ENCODE measurements at places on chromosomes 1 and 21.

DNA sequence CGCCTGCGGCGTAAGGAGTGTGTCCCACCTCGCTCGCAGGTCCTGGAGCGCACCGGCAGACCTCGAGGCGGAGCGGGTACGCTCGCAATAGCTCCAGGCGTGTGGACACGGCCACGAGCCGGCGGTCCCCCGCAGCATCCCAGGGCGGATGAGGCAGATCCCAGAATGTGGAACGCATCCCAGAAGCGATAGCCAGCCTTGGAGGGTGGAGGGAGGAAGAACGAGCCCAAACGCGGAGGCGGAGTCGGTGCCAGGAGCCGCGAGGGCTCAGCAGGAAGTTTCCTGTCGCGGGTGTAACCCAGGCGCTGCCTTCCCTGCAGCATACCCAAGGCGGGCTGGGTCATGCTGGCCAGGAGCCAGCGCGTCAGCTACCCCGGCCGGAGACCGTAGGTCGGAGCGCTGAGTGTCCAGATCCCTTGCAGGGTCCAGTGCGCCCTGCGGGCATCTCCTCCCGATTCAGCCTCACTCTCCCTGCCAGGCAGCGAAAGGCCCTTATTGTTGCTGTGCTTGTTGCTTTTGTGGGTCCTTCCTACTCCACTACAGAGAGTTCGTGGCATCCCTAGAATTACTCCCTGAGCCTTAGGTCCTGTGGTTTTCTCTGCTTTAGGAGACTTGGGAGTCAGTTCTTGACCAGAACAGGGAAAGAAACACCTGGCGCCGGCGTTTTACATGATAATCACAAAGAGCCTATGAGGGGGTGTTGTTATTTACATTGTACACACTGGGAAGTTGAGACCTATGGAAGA is 27.7 kb downstream of the STYXL2 start:
- DNase-seq: peak; percentile 36

GRCh38 chr1:30042438-30043147 is 680.8 kb downstream of the MATN1 start:
- DNase-seq: no peak

DNA sequence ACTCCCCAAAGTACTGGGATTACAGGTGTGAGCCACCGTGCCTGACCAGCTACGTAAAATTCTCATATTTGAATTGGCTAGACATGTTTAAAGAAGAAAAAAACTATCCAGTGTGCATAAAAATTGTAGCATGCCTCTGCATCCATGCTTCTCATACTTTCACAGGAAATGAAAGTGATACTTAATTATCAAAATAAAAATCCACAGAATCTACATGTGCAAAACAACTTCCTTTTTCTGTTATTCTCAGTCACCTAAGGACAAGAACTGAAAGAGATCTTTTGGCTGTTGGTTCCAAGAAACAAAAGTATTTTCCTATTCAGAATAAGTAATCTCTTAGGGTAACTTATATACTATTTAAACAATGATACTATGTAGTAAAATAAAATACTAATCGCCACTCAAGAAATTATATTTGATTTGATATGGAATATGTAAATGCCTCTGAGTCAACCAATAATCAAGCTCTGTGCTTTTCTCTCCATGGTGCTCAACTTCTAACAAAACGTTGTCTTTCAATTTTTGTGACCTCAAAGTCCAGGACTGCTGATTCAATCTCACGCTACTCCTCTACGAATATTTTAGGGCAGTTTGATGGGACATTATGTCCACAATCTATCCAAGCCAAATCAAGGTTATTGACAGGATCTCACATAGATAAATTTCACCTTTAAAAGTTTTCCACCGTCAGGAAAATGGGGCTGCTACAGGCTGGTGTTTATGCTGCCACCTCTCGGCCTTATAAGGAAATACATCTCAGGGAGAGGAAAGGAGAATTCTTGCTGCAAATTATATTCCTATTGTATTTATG is 102.7 kb downstream of the ZNF281 start:
- peak; percentile 80 for DNase-seq

DNA sequence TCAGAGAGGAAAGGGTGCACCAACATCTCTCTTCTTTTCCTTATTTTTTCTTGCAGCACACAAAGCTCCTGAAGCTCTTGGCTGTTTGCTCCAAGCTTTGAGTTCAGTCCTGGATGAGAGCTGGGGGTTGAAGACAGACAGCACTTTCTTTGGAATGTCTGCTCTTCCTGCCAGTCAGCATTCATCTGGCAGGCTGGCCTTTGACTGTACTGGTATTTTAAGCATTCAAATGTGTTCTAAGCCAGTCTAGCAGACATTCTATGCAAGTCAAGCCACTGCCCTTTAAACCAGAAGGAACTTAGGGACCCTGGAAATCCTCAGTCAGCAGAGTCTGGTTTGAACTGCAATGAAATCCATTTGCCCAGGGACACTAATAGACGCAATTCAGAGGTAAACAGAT is 45.0 kb downstream of the XCL1 start:
- DNase-seq: peak; percentile 35

- DNase-seq: no peak
Observed at GRCh38 chr21:33155422-33155821, 74.3 kb upstream of the IFNAR2 start.

DNA sequence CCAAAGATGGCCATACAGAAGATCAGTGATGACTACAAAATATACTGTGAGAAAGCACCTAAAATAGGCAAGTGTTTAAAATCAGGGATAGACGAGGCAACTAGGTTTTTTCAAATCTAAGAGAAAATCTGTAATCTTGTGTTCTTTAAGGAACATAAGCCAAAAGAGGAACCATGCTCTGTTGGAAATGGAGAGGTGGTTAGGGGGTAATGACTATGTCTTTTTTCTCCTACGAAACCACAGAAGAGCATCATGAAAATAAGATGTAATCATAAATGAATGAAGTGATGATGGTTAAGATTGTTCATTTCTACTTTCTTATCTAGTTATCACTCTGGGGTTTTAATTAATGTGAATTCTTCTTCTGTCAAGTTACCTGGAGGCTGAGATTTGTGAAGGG is 43.1 kb downstream of the RGSL1 start:
- no peak for DNase-seq

GRCh38 chr1:3746830-3747521 is 5.3 kb upstream of the CCDC27 start:
- DNase-seq: no peak

DNA sequence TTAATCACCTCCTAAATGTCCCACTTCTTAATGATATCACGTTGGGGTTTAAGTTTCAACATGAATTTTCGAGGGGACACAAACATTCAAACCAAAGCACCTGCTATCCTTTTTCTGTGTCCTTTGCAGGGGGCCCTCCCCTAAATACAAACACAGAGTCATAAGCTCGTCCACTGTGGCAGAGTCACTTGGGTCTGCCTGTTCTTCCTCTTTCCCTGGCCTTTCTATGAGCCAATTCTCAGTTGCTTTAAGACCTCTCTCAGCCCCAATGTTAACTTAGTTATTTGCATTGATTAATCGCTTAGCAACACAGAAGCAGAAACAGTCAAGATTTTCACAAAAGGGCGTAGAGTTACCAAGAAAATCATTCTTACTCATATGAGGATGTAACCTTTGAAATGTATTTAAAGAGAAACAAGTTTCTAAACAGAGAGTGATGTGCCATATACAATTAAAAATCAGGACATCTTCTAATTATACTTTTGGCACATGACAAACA is 14.9 kb downstream of the APCS start:
- no peak for DNase-seq

DNA sequence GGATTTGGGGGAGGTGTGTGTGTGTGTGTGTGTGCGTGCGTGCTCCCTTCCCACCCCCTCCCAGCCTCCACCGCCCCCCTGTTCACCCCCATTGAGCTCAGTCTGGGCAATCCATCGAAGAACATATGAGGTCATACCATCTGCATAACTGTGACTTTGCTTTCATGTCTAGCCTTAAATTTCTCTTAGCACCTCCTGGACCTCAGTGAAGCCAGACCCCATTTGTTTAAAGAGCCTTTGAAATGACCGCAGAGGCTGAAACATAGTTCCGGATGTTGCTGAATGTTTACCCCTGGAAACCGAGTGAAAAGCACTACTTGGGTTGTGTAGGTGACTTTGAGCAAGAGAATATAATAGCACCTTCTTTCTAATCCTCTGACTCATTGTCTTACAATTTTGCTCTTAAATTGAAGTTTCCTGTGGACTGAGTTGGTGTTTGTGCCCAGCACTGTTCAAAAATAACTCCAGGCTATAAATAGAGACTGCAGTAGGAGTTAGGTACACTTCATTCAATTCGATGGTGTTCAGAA is 75.4 kb downstream of the UBE4B start:
- peak; percentile 65 for DNase-seq

DNA sequence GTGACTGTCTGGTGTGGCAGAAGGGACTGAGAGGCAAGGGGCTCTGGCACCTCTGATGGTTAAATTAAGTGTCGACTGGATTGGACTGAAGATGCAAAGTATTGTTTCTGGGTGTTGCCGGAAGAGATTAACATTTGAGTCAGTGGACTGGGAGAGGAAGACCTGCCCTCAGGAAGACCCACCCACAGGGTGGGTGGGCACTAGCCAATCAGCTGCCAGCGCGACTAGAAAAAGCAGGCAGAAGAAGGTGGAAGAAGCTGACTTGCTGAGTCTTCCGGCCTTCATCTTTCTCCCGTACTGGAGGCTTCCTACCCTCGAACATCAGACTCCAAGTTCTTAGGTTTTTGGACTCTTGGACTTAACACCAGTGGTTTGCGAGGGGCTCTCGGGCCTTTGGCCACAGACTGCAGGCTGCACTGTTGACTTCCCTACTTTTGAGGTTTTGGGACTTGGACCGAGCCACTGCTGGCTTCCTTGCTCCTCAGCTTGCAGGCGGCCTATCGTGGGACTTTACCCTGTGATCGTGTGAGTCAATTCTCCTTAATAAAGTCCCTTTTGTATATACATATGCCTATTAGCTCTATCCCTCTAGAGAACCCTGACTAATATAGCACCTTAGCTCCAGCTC is 79.6 kb downstream of the KAZN start:
- no peak for DNase-seq

GRCh38 chr1:113392541-113393128 is 2.3 kb downstream of the MAGI3 start:
- DNase-seq: no peak

GRCh38 chr1:67889953-67890567 is 56.8 kb upstream of the GNG12 start:
- DNase-seq: peak; percentile 73

- no peak for DNase-seq
Observed at GRCh38 chr1:71967670-71968069, 314.7 kb downstream of the NEGR1 start.

- no peak for DNase-seq
Observed at GRCh38 chr1:110584045-110584444, 22.1 kb downstream of the KCNA2 start.

DNA sequence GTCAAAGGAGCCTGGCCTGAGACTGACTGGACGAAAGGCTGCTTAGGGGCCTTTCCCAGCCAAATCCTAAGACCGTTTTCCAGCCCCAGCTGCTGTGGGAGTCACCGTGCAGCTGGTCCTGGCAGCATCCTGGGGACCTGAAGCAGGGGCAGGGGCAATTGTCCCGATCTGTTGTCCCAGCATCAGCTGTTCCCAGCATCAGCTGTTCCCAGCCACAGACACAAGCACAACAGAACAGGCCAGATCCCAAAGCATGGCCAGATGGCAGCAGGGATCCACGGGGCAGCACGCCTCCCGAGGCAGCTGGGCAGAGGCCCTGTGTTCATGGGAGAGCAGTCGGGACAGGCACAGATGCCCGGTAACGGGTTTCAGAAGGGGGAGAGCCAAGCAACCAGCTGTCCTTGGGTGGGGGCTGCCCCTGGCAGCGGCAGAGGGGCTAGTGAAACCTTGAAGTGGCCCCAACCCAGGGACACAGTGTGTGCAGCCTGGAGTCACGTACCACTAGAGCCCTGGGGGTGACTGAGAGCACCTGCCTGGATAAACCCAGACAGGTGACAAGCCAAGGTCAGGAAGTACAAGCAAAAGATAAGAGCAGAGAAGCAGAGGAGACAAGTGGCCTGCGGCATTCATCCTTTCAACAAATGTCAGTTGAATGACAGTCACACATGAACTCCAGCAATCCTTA is 13.3 kb downstream of the CELA2B start:
- no peak for DNase-seq

- DNase-seq: no peak
Observed at GRCh38 chr1:83024251-83024767, 974.6 kb downstream of the TTLL7 start.

DNA sequence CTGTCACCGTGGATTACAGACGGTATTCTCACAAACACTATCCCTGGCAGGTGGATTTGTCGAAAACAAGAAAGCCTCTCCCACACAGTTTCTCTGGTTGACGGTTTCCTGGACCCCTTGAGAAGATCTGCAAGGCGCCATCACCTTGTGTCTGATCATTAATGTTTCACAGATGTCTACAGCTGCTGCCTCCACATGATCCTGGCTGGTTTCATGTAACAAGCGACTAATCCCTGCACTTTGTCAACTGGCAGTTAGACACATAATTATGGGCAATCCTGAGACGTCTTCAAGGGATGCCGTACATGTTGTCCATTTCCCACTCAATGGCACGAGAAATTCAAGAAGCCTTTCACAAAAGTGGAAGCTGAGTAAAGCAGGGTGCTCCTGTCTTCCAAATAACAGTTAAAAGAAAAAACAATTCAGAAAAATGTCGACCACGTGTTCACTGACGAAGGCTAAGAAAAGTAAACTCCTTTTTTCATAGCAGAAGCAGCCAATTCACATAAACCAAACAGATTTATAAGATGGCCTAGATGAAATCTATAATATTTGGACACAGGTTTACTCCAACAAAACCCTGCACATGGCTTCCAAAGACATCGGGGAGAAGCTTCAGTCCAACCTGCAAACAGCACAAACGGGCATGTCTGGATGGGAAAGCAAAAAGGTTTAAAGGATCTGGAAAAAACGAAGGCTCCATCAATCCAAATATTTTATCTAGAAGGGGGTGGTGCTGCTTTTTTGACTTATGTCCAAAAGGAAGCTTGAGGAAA is 52.2 kb downstream of the CAPZB start:
- no peak for DNase-seq

DNA sequence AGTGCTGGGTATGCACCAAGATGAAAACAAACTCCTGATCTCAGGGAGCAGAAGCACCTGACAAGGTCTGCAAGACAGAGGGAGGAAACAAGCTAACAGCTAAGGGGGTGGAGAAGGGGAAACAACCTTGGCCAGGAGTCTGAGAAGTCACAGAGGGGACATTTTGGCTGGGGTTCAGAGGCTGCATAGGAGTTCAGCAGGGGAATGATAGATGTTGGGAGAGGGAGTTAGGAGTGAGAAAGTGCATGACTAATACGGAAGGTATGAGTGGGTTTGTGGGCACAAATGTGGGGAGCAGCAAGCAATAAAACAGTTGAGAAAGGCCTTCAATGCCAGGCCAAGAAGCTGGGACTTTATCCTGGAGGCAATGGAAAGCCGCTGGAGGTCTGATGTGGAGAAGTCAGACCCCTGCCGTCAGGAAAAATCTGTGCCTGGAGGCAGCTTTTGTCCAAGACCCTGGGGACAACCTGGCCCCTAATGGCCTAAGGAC is 16.4 kb downstream of the EPHA2 start:
- no peak for DNase-seq

DNA sequence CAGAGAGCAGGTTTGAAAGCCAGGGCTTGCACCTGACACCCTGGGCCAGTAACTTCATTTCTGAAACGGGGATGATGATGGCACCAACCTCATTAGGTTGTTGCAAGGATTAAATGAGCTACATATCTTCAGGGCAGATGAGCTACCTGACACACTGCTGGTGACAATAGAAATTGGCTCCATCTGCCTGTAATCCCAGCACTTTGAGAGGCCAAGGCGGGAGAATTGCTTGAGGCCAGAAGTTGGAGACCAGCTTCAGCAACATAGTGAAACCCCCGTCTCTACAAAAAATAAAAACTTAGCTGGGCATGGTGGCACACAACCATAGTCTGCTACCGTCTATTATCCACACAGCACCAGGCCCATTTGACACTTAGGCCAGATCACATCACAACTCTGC is 6.3 kb upstream of the TTC39A start:
- no peak for DNase-seq
